Activated naive CD4-positive, alpha-beta T cell treated with anti-CD3 and anti-CD28 coated beads, Interleukin-2, amount 50 U/mL, for 72 hours (primary cell): ENCODE measurements at places on chromosomes 2 and 18. TPM values are rescaled to one million over a fixed set of nuclear protein-coding genes. Genes with fewer than 3 reads are reported as not detected.
A peak's percentile ranks its signal among the peaks of the same experiment; 100 is the strongest.

DNA sequence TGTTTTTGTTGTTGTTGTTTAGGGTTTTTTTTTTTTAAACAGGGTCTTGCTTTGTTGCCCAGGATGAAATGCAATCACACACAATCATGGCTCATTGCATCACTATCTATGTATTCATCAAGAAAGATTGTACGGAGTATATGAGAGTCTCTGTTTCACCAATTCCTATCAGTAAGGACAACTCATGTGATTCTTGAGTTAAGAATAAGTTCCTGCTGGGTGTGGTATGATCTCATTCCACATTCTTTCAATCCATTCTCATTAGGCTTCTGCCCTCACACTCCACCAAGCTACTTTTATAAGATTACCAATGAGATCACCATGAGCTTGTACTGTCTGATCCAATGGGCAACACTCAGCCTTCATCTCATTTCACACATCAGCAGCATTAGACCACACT lies 9.1 kb upstream of the AP1S3 start:
- no peak for DNase-seq

ONECUT2 gene
- total RNA-seq, result not detected

ELAC1 gene
- 5.1 TPM for total RNA-seq

DNA sequence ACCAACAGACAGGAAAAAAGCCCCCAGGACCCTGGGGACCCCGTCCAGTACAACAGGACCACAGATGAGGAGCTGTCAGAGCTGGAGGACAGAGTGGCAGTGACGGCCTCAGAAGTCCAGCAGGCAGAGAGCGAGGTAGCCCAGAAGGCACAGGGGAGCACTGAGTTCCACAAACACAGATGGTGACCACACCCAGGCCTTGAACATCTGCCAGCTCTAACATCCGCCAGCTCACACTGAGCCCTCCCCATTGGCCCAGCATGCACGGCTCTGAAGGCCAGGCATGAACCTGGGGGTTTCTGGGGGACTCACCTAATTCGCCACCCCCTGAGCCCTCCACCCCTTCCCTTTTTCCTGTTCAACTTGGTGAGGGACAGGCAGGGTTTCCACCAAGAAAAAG lies 25.6 kb upstream of the PRLH start:
- DNase-seq, result no peak

CTAGE1 gene
- not detected for total RNA-seq

GRCh38 chr18:57443702-57444101 lies 8.5 kb downstream of the ONECUT2 start:
- no peak for DNase-seq

DNA sequence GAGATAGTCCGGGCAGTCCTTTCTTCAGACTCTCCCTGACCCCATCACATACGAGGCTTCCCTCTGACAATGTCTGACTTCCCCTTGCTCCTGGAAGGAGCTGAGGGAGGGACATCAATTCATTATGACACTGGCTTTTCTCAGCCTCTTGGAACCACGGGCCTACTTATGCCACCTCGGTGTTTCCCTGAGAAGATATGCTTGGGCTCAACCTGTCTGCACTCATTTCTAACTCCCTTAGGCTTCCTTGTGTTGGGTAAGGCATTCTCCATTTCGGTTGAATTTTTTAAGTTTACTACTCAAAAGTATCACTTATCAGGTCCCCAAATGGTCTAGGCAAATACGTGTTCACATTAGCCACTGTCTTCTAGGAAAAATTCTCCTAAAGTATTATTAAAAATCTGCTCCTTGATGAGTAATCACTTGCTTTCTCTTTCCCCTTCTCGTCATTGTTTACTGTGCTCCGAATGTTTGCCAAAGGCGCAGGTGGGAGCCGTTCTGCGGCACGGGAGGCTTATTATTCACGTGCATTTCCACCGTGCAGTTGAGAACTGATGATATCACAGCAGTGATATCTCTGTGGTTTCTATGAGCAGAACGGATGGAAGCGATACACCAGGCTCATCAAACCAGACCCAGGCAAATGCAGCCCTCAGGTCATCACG lies 33.1 kb downstream of the ARL4C start:
- peak; percentile 68 for DNase-seq

- DNase-seq, result no peak
These were observed 332.2 kb upstream of the LRP1B start for GRCh38 chr2:142463047-142463446.

- DNase-seq, result no peak
These were observed 165.6 kb upstream of the NCKAP5 start for GRCh38 chr2:133733901-133734255.

DNA sequence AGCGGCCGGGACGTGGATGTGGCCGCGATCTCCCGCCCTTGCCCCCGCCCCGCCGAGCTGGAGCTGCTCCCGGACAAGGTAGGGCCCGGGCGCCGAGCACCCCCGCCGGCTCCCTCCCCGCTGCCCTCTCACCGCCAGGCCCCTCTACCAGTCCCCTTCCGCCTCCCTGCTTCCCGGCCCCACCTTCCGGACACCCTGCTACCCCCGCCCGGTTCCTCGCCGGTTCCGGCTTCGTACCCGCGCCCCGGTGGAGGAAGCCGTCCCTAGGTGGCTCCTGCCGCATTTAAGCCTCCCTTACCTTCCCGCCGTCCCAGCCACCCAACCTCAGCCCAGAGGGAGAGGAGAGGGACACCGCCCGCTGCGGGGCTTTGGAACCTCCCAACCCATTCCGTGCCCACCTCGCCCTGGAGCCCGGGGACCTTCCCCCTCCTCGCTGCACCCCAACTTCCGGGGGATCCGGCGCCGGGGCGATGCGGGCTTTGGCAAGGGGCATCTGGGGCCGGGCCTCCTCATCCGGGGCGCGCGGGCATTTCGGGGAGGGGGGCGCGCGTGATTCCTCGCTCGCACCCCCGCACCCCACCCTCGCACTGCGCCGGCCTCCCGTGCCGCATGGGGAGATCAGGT lies 475 bp downstream of the B3GNT2 start:
- peak; percentile 82 for DNase-seq

- no peak for DNase-seq
These were observed 155.3 kb downstream of the PRKCE start for GRCh38 chr2:45806563-45807358.

SAG gene
- total RNA-seq, result not detected

PPP1R1C gene
- not detected for total RNA-seq
